ENCODE measurements at places on chromosomes 4 and X.

- DNase-seq, result peak; percentile 38
These were observed 36.1 kb upstream of the IRF2 start for GRCh38 chr4:184510401-184510800.

GRCh38 chr4:3766036-3766784 lies at the start of gene ADRA2C:
TSS of gene ADRA2C (plus strand) at chr4:3766385. CDS start at chr4:3766607, 222 bp downstream.
- no peak for DNase-seq

DNA sequence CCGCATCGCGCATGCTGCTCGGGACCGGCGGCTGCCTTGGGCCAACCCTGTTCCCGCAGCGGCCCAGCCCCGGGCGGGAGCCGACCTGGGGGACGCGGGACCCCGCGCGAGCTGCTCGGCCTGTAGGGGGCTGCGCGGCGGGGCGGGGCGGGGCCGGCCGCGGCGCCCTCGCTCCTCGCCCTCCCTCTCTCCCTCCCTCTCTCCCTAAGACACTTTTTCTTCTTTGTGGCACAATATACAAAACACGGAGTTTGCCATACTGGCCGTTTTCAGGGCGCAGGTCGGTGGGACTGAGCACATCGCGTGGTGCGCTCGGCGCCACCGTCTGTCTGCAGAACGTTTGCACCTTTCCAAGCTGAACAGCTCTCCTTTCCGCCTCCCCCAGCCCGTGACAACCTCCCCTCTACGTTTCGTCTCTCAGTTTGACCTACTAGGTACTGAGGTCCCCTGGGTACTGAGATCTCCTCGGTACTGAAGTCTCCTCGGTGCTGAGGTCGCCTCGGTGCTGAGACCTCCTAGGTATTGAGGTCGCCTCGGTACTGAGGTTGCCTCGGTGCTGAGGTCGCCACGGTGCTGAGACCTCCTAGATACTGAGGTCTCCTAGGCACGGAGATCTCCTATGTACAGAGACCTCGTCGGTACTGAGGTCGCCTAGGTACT lies 261.1 kb upstream of the PLCXD1 start:
- no peak for DNase-seq

GRCh38 chr4:130053723-130054122 lies 957.8 kb downstream of the C4orf33 start:
- DNase-seq, result no peak

GRCh38 chr4:51842167-51842553 lies 793 bp upstream of the DCUN1D4 start:
- DNase-seq, result peak; percentile 19

DNA sequence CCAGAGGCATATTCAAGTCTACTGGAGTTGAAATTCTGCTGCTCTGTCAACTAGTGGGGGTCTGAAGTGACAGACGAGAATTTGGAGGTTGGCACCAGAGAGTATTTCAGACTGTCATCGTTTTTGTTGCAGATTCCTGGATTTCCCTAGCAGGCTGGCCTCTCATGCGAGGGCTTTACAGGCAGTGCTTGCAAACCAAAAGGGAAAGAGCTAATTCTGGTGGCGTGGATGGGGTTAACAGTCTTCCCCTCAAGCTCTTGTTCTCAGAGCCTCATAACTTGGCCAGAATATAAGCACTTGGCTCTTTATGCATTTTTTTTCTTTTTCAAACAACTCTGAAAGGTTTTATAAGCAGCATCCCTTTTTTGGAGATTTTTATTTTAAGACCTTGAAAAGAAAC lies at the start of gene SPARCL1:
Gene SPARCL1 (minus strand): TSS at position 190 of the 400 bp plus-strand sequence. CDS start 29,802 bp downstream, outside the sequence.
- DNase-seq, result no peak

DNA sequence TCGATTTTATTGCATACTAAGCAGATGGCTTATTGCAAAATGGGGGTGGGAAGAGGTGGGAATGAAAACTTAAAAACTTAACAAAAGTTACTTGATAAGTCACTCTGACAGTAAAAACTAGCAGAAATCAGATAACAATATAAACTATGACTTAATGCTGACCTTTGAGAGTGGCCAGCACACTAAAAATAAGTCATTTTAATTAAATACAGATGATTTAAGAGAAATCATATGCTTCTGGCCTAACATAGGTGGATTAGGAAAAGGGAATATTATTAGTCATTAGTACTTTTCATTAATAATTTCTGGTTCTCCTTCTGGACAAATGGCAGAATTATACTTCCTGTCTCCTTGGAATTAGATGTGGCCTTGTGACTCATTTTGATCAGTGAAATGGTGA lies 756.7 kb downstream of the PCDH19 start:
- DNase-seq, result no peak

DNA sequence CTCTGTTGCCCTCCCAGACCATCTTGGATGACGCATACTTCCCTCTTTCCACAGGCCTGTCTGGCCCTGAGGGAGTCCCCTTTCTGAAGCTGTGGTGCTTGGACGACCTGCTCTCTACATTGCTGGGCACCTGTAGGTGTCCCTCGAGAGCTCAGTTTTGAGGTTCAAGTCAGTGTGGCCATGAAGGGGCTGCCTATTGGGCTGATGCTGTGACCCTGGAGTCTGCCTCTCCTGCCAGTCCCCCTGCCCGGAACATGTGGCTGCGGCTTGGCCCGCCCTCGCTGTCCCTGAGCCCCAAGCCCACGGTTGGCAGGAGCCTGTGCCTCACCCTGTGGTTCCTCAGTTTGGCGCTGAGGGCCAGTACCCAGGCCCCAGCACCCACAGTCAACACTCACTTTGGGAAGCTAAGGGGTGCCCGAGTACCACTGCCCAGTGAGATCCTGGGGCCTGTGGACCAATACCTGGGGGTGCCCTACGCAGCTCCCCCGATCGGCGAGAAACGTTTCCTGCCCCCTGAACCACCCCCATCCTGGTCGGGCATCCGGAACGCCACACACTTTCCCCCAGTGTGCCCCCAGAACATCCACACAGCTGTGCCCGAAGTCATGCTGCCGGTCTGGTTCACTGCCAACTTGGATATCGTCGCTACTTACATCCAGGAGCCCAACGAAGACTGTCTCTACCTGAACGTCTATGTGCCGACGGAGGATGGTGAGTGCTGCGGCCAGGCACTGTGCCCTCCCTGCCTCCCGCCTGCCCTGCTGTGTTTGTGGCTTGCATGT lies 3.0 kb downstream of the NLGN3 start:
- no peak for DNase-seq

DNA sequence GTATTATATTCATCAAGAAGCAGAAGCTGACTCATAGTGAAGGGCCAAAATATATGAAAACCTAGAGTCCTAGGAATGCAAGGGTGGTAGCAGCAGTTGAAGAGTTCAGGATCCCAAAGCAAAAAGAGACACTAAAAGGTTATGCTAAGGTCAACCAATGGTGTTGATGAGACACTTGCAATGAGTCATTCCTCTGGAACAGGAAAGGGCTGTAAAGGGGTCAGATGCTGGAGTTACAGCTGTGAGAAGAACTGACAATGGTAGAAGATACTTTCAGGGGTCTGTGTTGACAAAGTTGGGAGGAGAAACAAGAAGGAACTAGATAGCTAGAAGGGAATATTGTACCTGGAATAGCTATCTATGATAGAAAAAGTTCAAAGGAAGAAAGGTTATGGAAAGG lies 47.5 kb downstream of the ZGRF1 start:
- DNase-seq, result no peak

GRCh38 chr4:114040319-114041116 lies 61.1 kb upstream of the ARSJ start:
- no peak for DNase-seq

DNA sequence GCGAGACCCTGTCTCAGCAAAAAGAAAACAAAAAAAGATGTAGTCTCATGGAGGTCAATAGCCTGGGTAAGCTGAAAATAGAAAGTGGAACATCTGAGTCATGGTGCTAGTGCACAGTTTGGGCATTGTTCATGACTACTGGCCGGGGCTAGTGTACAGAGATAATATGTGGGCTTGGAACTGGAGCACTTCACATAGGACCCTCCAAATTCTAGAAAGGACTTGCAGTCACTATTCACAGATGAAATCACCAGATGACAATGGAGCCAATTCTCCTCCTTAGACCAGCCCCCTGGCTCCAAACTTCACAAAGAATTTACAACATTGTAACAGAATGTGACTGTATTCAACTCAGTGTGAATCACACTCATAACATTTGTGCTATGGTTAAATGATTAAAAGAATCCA lies 367.8 kb upstream of the SLC7A11 start:
- no peak for DNase-seq

DNA sequence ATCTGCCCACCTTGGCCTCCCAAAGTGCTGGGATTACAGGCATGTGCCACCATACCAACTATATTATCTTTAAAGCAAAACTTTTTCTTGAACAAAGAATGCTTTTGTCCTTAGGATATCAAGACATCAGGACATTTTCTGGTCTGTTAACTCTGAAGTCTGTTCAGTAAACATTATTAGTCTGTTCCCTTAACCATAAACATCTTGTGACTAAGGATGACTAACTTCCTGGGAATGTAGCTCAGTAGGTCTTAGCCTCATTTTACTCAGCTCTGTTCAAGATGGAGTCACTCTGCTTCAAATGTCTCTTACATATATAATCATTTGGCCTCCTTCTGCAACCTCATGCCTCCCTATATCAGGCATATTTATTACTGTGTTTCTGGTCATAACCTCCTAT lies 122.9 kb downstream of the UBE2NL start:
- DNase-seq, result no peak

- DNase-seq, result no peak
These were observed 229.2 kb downstream of the PTTG2 start for GRCh38 chr4:38189445-38189844.

GRCh38 chrX:40151211-40152172 lies 53.7 kb upstream of the BCOR start:
- DNase-seq, result no peak

Data from CD4-positive, alpha-beta T cell treated with Interferon alpha-2 for 1 hour (primary cell).